ENCODE measurements at places on chromosomes 4 and X. TPM values are rescaled to one million over a fixed set of nuclear protein-coding genes. Genes with fewer than 3 reads are reported as not detected.

ZCCHC18 gene
- 2.9 TPM for total RNA-seq

- DNase-seq, result no peak
Observed at GRCh38 chr4:123784626-123785025, 388.0 kb downstream of the SPRY1 start.

GRCh38 chr4:82044141-82044993, 329.4 kb downstream of the HNRNPD start:
- no peak for DNase-seq

DNA sequence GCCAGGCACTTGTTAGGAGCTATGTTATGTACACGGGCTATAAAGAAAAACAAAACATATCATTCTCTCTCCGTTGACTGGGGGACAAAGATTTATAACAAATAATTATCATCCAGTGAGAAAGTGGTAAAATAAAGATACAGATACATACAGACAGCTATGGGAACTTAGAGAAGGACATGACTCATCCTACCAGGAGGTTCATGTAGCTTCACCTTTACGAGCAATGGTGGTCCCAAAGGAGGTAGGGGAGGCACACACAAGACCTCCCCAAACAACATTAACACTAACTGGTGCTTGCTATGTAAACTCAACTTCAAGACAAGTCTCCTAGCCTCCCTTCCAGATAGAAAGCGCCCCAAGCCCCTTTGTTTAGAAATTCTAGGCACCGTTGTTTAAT, 8.9 kb downstream of the AMBN start:
- no peak for DNase-seq

DNA sequence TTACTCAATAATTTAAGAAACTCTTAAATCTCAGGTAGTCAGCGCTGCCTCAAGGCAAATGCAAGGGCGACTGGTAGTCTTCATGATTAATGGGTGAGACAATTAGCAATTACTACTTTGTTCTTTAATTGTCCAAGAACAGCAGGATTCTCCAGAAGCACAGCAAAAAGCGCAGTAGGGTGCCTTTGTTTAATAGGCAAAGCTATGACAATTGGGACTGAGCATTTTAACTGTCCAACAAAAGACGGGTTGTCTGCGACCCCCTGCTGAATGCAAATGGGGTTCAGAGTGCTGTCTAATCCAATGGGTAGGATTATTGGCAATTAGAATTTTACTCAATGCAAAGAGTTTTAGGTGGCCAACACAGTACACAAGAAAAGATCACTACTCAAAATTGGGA, 286.1 kb downstream of the CHIC1 start:
- no peak for DNase-seq

- DNase-seq, result no peak
Observed at GRCh38 chr4:150236626-150237025, 158.4 kb downstream of the DCLK2 start.

GRCh38 chr4:53963336-53963735, 101.1 kb downstream of the CHIC2 start:
- DNase-seq, result no peak

DNA sequence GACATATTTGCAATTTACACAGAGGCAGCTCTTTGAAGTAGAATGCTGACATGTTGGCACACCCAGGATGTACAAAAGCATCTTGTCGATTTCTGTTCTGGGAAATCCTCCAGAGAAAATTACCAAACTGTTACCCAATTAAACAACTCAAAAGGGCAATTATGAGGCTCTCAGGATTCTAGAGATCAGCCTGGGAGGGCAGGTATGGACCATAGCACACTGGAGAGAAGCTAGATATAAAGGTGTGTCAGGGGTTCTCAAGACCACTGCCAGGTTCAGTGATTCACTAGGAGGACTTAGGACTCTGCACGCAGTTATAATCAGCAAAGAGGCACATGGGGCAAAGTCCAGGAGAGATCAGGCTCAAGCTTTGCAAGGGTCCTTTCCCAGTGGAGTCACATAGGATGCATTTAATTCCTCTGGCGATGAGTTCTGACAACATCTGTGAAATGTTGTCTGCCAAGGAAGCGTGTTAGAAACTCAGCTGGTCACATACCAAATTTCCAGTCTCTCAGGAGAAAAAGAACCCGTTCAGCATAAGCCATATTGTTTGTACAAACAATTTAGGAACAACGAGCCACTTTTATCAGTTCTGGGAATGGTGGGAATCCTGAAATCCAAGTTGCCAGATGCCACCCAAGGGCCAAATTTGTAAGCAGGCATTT, 100.8 kb downstream of the SYTL5 start:
- no peak for DNase-seq

Data from CD4-positive, alpha-beta T cell (primary cell).